ENCODE measurements at places on chromosomes 7 and 10.
A peak's percentile ranks its signal among the peaks of the same experiment; 100 is the strongest.

DNA sequence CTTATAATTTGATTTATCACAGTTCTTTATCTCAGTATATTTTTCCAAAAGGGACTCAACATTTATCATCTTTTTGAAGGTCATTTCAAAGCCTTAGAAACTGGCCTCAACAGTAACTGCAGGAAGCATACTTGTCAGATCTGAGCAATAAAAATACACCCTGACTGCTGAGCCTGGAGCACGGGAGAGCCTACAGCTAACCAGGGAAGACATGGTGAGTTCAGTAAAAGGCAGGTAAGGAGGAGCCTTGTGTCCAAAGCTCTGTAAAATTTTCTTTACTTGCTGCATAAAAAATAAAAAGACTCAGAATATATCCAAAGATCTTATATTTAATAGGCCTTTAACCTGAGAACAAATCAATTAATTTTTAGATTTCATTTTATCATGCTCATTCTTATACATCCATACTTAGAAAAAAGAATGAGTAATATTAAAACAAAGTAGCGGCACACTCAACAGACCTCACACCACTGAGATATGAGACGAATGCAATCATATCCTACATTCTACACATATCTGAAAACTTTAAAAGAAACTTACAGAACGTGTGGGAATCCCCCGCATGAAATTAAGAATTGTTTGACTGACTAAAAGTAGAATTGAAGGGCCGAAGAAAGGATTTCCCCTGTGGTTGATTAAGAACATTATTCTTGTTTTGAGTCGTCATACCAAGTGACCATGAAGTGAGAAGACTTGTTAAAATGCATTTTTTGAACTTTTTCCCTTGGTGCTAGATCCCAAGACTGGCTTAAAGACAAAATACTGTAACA, 296.4 kb upstream of the MKLN1 start:
- DNase-seq = no peak

- no peak for DNase-seq
Observed at GRCh38 chr10:6877722-6878392, 297.8 kb upstream of the PRKCQ start.

- no peak for DNase-seq
Observed at GRCh38 chr10:282294-283139, 147.3 kb downstream of the ZMYND11 start.

- peak; percentile 45 for DNase-seq
Observed at GRCh38 chr10:122703483-122704448, 4.1 kb upstream of the C10orf120 start.

DNA sequence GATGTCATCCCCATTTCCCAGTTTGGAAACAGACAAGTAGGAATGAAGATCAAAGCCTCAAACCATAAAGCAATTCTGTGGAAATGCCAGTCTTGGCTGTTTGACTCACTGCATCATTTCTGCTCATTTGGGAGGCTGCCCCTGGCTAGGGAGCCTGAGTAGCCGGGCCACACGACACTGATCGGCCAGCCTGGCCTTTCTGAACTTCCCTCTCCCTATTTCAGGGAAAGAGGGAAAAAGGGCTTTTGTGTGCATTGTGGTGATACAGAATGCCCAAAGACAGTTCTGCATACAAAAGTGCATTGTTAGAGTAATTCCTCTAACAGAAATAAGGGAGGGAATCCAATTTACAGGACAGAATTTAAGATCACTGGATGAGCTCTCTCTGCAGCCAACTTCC, 41.7 kb upstream of the OPALIN start:
- no peak for DNase-seq

DNA sequence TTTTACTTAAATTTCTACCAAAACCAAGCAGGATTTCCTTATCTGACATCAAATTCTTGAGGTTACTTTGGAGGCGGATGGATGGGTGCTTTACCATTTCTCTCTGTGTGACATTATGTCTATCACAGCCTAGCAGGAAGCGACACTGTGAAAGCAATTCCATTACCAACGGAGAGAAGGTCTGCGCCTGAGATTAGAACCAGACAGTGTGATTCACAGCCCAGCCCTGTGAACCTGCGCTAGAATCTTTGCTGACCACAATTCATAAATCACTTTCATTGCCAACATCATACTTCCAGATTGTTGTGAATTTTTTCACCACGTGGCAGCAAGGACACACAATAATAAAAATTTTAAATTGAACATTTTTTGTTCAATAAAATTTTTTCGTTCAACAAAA, 126.5 kb downstream of the CUBN start:
- peak; percentile 23 for DNase-seq

- DNase-seq = no peak
Observed at GRCh38 chr7:96723622-96724021, 14.0 kb upstream of the SEM1 start.

DNA sequence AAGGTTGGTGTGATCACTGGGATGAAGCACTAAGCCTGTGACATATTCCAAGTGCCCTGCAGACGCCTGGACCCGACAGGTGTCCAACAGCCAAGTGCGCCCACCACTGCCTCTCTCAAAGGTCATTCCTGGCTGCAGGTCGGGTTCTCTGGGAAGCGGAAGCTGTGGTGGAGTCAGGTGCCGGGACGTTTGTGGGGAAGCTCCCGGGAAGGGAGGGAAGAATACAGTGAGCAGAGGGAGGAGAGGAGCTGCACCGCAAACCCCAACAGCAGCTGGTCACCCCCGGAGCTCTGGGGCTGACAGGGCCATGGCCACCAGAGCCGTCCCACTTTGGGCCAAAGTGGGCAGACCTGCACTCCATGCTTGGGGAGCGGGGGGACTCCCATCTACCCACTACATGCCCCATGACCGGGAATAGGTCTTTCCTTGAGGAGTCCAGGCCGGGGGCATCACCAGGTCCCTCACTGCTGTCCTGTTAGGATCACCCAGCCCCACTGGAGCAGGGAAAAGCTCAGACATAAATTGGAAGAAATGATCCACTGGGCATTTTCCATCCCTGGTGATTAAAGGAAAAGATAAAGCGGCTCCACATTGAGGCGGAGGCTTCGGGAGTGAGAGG, 84.5 kb upstream of the PPP2R2D start:
- DNase-seq = no peak

DNA sequence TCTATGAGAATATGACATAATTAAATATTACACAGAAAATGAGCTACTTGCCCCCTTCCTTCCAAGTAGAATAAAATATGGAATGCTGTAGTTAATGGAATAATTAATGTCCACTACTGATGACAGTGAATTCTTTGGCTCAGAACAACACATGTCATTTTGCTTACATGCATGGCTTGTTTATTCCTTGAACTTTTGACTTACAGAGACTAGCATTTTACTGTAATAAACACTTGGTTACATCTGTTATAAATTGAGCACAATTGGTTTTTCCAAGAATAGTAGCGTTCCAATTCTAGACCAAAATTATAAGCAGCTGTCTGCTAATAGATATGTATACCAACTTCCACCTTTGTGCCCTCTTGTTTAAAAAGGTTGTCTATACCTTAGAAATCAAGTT, 286.7 kb downstream of the OTUD1 start:
- no peak for DNase-seq

DNA sequence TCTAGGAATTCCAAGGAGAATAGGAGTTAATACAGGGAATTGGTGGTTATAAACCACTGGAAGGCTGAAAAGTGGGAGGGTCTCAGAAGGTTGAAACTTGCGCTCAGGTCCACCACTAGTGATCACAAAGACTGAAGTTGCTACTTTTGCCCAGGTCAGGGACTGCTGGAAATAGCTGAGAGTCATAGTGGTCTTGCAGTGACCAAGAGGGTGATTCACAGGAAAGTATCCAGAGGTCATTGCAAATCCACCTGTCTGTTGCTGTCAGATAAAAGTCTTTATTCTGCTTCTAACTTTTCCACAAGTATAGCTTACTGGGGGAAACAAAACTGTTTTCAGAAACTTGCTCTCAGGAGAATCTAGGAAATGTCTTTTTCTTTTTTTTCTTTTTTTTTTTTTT, 211.5 kb upstream of the PRSS1 start:
- DNase-seq = no peak

DNA sequence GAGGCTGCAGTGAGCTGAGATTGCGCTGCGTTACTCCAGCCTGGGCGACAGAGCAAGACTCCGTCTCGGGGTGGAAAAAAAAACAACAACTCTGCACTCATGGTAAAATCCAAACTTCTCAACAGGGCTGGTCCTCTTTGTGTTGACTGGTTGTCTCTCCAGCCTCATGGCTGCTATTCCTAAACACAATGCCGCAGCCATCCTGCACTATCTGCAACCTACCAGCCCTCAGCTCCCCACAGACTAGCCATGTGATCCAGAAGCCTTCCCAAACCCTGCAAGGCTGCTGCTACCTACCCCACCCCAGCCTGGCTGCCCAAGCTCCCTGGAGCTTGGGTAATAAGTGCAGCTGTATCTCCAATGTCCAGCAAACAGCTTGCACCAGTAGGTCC, 11.7 kb downstream of the ZYX start:
- DNase-seq = no peak

DNA sequence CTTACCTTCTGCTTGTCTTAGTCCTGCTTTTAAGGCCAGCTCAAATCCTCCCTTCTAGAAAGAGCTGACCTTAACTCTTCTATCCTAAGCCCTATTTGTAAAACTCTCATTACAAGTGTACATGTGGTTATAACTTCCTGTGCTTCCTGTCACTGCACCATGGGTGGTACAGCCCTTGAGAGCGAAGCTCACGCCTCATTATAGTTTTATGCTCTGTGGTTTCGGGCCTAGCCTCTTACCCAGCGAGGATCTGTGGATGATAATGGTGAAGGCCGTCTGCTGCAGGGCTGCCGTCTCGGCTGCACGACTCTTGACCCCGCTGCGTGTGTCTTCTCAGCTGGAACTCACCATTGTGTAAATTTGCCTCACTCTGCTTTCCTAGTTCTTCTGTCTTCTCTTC, 74.6 kb downstream of the CUL1 start:
- DNase-seq = no peak

DNA sequence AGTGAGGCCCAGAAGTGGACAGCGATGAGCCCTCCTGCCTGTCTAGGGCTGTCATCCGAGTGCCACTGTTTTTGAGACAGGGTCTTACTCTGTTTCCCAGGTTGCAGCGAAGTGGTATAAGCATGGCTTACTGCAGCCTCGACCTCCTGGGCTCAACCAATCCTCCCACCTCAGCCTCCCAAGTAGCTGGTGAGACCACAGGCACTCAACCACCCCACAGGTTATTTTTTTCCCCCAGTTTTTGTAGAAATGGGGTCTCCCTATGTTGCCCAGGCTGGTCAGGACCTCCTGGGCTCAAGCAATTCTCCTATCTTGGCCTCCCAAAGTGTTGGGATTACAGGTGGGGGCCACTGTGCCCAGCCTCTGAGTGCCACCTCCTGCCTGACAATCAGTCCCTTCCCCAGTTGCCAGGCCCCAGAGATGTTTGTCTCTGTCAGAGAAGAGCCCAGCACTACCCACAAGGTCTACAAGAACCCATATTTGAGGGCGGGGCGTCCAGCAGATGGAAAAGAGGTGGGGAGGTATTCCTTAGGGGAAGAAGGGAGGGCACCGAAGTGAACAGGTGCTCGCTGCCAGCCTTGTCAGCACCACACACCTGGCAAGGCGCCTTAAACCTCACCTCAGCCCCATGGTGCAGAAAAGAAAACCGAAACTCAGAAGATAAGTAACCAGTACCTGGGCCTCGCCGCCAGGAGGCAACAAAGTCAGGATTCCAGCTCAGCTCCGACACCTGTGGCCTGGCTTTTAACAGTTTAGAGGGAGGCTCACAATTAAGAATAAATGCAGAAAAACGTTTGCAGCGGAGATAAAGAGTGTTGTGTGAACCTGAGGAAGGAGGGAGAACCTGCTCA, 77.4 kb upstream of the ANLN start:
- DNase-seq = no peak

- no peak for DNase-seq
Observed at GRCh38 chr10:78170026-78170475, 136.4 kb downstream of the RPS24 start.

GRCh38 chr7:15086131-15086611, 183.6 kb upstream of the DGKB start:
- no peak for DNase-seq

GRCh38 chr7:17471325-17471724, 172.9 kb downstream of the AHR start:
- no peak for DNase-seq

- no peak for DNase-seq
Observed at GRCh38 chr10:44992070-44992731, 8.5 kb upstream of the ZNF22 start.

GRCh38 chr7:47188653-47189315, 393.1 kb downstream of the TNS3 start:
- no peak for DNase-seq

DNA sequence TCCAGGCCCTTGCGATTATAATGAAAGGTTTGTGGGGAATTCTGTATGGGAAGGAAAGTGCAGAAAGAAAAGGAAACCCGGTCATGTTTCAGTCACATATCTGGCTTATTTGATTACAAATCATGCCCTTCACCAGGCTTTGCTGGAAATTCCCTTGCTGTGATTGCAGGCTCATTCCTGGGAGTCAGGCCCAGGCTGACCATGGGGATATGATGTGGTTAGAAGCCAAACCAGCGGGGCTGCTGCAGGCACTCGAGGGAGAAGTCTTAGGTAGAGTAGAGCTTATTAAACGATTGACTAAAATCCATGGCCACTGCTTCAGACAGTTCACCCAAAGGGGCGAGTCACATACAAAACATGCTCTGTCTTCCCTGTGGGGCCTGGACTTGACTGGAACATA, 16.2 kb downstream of the PKD1L1 start:
- no peak for DNase-seq

GRCh38 chr7:31786326-31786725, 99.3 kb downstream of the PPP1R17 start:
- DNase-seq = no peak

GRCh38 chr7:7183061-7183837, 905 bp downstream of the C1GALT1 start:
- peak; percentile 23 for DNase-seq

GRCh38 chr7:115462301-115463015, 540.6 kb downstream of the MDFIC start:
- DNase-seq = no peak

DNA sequence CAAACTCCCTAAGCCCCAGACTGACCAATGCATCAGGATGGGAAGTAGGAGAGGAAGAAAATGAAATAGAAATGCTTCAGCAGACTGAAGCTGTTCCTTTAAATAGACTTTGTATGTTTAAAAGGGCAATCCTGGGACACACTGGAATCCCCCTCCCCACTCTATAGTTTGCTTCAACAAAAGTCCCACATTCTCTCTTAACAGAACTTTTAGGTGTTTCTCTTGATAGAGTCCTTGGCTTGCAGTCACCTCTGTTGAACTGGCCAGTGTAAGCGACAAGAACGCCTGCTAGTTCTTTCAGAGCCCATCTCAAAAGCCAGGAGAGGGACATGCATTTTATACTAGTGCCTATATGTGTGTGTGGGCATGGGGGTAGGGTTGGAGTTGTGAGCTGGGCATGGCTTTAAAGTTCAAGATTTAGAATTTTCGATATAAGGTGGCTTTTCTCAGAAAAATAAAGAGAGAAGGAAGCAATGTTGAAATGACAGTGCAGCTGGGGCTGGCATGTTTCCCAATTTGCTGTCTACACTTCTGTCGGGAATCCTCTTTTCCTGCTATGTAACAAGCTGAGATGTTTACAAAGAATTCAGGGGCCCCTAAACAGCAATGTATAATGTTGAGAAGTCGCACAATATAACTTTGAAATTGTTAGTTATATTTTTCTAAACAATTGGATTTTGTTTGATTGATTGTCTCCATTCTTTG, 2.1 kb downstream of the TBX20 start:
- no peak for DNase-seq
